ENCODE measurements at places on chromosomes 11 and 22. TPM values are rescaled to one million over a fixed set of nuclear protein-coding genes. Genes with fewer than 3 reads are reported as not detected.

GRCh38 chr11:4071325-4071724 is 23.3 kb upstream of the RRM1 start:
- DNase-seq: no peak
- no peak overlapping the region for H3K4me3 ChIP-seq
- no peak overlapping the region for H3K27ac ChIP-seq
- no peaks in the 10 kb centered on the region for H3K27me3 ChIP-seq
- H3K4me1 ChIP-seq: no peaks in the 10 kb centered on the region

- no peak overlapping the region for H3K4me3 ChIP-seq
- no peaks in the 10 kb centered on the region for H3K36me3 ChIP-seq
- peaks cover 32% of the 10 kb centered on the region for H3K27me3 ChIP-seq
- DNase-seq: peak; percentile 49
These were observed 11.5 kb upstream of the RAB39A start for GRCh38 chr11:107916671-107917241.

The RFPL3 gene
- total RNA-seq: not detected

The SMC1B gene
- total RNA-seq: not detected

GRCh38 chr11:3159296-3160190 is 5.6 kb downstream of the OSBPL5 start:
- H3K4me3 ChIP-seq: peak overlapping the region; percentile 66
- H3K27ac ChIP-seq: no peak overlapping the region
- peaks cover 15% of the 10 kb centered on the region for H3K4me1 ChIP-seq
- no peak for DNase-seq

The UPK3A gene
- total RNA-seq: not detected

DNA sequence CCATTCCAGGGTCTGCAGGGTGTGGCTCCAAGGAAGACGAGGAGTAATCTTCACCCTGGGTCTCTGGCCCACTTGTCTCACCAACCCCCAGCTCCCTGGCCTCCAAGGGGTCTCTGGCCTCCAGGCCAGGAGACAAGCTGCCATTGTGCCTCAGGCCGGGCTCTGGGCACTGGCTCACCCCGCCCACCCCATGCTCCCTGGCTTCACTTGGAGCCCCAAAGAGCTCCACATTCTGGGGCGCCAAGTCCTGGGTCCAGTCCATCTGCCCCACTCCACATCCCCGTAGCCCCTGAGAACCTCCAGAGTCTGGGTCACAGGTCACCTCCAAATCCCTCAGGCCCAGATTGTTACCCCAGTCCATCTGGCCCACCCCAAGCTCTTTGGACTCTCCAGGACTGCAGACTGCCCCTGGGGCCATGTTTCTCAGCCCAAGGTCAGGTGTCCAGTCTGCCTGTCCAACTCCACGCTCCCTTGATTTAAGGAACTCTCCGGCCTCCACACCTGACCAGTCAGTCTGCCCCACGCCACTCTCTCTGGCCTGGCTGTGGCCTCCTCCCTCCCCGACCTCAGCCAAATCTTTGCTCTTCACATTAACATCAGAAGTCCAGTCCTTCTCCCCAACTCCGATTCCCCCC is 16.2 kb downstream of the TNKS1BP1 start:
- H3K36me3 ChIP-seq: peaks cover 95% of the 10 kb centered on the region
- no peak for DNase-seq
- H3K27ac ChIP-seq: peak overlapping the region; percentile 95

DNA sequence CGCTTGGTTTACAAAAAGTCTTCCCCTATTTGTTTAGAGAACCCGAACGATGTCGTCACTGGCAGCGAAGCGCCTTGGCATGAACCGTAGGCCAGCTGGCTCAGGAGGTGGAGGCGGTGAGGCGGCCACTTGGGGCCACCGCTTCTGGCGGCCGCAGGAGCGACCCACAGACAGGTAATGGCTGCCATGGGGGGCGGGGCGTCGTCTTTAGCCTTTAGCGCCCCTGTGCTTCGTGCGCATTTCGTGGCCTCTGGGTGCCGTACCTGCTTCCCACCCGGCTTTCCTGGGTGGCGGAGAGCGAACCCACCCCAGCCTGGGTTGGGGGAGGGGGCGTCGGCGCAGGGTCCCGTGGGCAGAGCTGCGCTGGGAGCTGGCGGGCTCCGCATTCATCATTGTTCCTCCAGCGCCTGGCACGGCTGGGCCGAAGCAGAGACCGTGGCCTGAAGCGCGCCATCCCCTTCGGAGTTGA is 469 bp upstream of the OSBP2 start:
- peak overlapping the region; percentile 72 for H3K4me3 ChIP-seq
- H3K36me3 ChIP-seq: peaks cover 5% of the 10 kb centered on the region
- no peak overlapping the region for H3K27ac ChIP-seq
- DNase-seq: peak; percentile 42

The SERGEF gene
- total RNA-seq: 26.1 TPM

The FXYD6 gene
- total RNA-seq: not detected

DNA sequence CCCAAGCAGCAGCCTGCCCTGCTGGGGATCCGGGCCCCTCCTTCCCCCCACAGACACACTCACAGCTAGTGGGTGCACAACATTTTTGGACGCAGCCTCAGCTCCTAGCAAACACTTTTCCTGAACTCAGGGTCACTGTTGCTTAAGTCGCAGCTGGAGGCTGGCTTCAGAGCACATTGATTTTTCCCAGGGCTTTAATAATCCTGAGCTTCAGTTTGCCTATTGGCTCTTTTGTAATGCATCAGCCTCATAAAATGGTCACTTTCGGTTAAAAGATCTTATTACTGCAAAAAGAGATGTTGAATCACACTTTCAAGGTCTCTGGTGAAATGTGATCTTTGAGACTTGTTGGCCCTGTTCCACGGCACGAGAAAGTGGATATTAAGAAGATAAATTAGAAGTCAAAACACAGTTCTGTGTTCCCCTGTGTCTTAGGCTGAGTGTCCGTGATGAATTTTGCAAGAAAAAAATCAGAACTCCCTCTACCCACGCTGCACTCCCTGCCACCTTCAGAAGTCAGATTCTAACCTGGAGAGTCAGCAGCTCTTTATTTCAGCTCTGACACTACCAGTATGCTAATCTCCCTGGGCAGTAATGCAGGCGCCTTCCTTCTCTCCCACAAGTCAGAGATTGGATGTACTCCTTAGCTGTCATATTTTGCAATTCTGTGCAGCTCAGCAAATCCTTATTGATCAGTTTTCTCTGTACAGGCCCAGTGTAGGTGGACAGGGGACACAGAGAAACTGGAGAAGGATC is 158.2 kb upstream of the E2F8 start:
- H3K27ac ChIP-seq: no peak overlapping the region
- no peaks in the 10 kb centered on the region for H3K36me3 ChIP-seq
- DNase-seq: peak; percentile 58
- no peak overlapping the region for H3K4me3 ChIP-seq
- no peaks in the 10 kb centered on the region for H3K4me1 ChIP-seq
- no peaks in the 10 kb centered on the region for H3K27me3 ChIP-seq

DNA sequence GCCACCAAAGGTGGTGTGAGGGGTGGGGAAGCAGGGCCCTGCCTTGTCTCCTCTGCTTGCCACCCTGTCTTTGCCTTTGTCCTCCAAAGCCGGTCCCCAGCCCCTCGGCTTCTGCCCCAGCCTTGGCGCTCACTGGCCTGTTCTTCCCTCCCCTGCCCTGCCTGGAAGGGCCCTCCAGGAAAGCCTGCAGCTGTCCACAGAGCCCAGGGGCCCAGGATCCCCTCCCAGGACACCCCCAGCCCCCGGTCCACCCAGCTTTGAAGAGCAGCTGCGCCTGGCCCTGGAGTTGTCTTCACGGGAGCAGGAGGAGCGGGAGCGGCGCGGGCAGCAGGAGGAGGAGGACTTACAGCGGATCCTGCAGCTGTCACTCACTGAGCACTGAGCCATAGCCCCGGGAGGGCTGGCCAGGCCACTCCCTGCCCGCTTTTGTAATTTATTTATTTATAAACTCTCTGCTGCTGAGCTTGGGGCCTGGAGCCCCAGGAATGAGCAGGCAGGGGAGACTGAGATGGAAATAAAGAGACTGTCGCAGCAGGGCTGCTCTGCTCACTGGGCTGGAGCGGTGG is 1.3 kb upstream of the SSH3 start:
- H3K27ac ChIP-seq: no peak overlapping the region
- no peaks in the 10 kb centered on the region for H3K27me3 ChIP-seq
- peaks cover 36% of the 10 kb centered on the region for H3K36me3 ChIP-seq
- H3K4me1 ChIP-seq: peaks cover 11% of the 10 kb centered on the region
- H3K4me3 ChIP-seq: peak overlapping the region; percentile 70

DNA sequence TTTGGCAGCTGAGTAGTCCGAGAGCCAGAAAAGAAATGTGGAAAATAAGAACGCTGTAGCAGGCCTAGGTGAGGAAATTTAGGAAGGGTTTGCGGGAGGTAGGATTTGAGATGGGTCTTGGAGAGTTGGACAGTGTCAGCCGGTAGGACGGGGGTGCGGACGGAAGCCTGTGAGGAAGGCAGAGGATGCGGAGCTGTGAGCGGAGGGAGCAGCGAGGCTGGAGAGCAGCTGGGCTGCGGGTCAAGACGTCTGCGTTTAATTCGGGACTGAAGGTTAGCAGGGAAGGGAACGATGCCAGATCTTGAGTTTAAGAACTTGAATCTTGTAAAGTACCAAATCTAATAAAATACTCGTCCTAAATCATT is 669 bp upstream of the TIGD3 start:
- peak overlapping the region; percentile 72 for H3K4me3 ChIP-seq
- no peaks in the 10 kb centered on the region for H3K27me3 ChIP-seq
- DNase-seq: no peak
- peaks cover 42% of the 10 kb centered on the region for H3K36me3 ChIP-seq
- no peak overlapping the region for H3K27ac ChIP-seq
- H3K4me1 ChIP-seq: peaks cover 18% of the 10 kb centered on the region

DNA sequence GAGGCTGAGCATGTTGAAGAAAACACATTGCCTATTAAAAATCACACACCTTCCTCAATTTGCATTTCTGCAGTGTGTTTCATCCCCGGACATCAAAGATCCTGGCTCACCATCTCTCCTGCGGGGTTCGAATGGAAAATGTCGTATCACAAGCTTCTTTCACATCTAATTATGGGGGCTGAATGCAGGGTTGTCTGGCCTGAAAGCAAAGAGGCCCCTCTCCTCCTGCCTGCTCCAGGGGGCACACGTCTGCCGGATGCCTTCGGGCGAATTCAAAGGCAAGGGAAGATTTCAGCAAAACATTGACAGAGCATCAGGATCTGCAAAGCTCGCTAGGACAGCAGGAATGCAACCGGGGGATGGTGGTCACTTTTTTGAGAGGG is 1447.7 kb downstream of the TBC1D22A start:
- no peaks in the 10 kb centered on the region for H3K27me3 ChIP-seq
- DNase-seq: no peak
- no peaks in the 10 kb centered on the region for H3K4me1 ChIP-seq
- no peaks in the 10 kb centered on the region for H3K36me3 ChIP-seq
- H3K4me3 ChIP-seq: no peak overlapping the region

GRCh38 chr11:5283086-5283485 is 13.3 kb upstream of the HBE1 start:
- H3K4me1 ChIP-seq: peaks cover 21% of the 10 kb centered on the region
- H3K27me3 ChIP-seq: no peaks in the 10 kb centered on the region
- no peak overlapping the region for H3K27ac ChIP-seq
- no peaks in the 10 kb centered on the region for H3K36me3 ChIP-seq
- DNase-seq: no peak
- H3K4me3 ChIP-seq: no peak overlapping the region

- H3K27ac ChIP-seq: peak overlapping the region; percentile 31
- H3K27me3 ChIP-seq: no peaks in the 10 kb centered on the region
- peaks cover 29% of the 10 kb centered on the region for H3K4me1 ChIP-seq
- H3K4me3 ChIP-seq: no peak overlapping the region
These were observed 8.0 kb downstream of the MARK2 start for GRCh38 chr11:63846897-63847296.

The TSSK2 gene
- not detected for total RNA-seq

GRCh38 chr11:118915396-118915795 is 10.3 kb downstream of the BCL9L start:
- no peak for DNase-seq
- peaks cover 70% of the 10 kb centered on the region for H3K4me1 ChIP-seq
- no peaks in the 10 kb centered on the region for H3K27me3 ChIP-seq
- H3K36me3 ChIP-seq: peaks cover 20% of the 10 kb centered on the region

GRCh38 chr11:133965031-133965601 is 8.3 kb upstream of the IGSF9B start:
- H3K27me3 ChIP-seq: peaks cover 4% of the 10 kb centered on the region
- peak; percentile 85 for DNase-seq
- H3K4me3 ChIP-seq: no peak overlapping the region
- peaks cover 35% of the 10 kb centered on the region for H3K4me1 ChIP-seq

The ZNF214 gene
- total RNA-seq: 3.1 TPM

DNA sequence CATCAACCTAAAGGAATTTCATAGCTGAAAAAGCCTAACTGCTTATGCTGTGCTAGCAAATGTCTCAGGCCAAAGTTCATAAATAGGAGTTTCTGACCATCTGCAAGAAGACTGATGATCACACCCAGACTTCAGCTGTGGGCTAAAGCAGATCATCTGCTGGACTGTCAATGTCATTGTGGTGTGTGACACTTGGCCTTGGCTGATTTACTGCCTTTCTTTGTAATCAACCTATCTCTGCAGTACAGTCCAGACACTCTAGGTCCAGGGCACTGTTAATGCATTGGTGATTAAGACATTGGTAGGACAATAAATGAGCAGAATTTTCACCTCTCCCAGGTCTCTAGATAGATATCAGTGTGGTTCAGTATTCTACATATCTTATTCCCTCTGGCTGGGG is 40.3 kb upstream of the SMCO4 start:
- H3K4me3 ChIP-seq: no peak overlapping the region
- DNase-seq: no peak
- H3K27ac ChIP-seq: no peak overlapping the region
- H3K27me3 ChIP-seq: no peaks in the 10 kb centered on the region

The RBMXL2 gene
- total RNA-seq: not detected

The MGAT3 gene
- total RNA-seq: not detected

DNA sequence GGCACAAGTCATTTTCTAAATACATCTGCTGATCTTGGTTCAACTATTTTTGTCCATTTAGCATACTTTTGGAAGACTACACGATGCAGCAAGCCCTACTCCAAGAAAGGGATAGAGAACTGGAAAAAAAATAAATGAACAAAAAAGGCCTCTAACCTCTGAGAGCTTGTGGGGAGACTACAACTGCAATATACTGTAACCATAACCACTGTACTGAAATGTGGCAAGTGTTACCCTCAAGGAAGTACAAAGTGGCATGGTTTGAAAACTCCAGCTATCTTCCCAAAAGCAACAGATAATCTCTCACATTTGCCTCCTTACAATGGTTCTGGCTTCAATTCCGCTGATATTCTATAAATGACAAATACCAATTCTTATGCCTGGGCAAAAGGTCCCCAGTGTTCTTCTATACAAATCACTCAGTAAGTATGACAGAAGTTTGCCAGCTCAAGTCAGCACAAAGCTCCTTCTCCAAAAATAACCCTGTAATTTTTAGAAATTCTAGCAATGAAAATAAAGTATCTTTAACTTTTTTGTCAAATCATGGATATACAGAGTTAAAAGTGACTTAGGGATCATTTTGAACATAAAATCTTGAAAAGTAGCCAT is 22.9 kb downstream of the AMBRA1 start:
- H3K4me1 ChIP-seq: no peaks in the 10 kb centered on the region
- no peaks in the 10 kb centered on the region for H3K27me3 ChIP-seq
- peaks cover 5% of the 10 kb centered on the region for H3K36me3 ChIP-seq
- DNase-seq: no peak
- H3K27ac ChIP-seq: no peak overlapping the region
